ENCODE measurements at places on chromosomes 5 and 9. TPM values are rescaled to one million over a fixed set of nuclear protein-coding genes. Genes with fewer than 3 reads are reported as not detected.

FBLL1 gene
- 0.19 TPM for total RNA-seq

TYRP1 gene
- not detected for total RNA-seq

SLC6A19 gene
- not detected for total RNA-seq

GRCh38 chr5:77437194-77437593 is 54.9 kb downstream of the WDR41 start:
- peaks cover 22% of the 10 kb centered on the region for H3K36me3 ChIP-seq
- no peaks in the 10 kb centered on the region for H3K27me3 ChIP-seq
- H3K4me1 ChIP-seq: no peaks in the 10 kb centered on the region
- no peak for DNase-seq

DNA sequence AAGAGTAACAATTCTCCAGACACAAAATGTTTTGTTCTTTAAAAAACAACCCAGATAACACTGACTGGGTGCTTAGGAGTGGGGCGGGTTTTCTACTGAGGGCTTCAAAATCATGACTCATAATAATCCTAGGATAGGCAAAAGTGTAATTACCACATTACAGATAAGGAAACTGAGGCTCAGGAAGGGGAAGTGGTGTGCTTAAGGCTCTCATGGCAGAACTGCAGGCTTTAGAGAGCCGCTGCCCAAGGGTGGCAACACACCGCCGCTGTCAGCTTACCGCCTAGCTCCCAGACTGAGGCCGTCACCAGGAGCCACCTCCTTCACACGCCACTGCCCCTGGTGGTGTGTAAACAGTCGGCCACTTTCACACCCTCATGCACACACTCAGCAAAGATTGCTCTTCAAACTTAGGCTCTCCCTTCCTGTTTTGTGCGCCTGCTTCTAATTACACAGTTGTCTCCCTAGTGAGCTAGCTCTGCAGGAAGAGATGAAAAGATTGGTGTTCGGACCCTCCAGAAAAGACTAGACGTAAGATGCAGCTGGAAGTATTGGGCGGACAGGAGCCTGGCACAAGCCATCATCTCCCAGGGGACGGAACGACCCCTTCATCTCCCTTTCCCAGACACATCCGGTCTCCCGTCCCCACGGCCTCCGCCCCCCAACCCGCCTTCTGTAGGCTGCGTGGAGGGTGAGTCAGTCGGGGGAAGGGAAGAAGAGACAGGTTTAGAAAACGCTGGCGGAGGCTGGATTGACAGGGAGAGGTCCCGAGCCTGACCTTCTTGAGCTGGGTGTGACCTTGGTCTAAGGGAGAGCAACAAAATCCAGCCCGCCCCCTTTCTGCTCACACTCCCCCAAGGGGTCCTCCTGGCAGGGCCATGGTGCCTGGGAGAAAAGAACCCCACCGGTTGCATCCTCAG is 162.7 kb downstream of the SYK start:
- DNase-seq: no peak
- H3K27ac ChIP-seq: no peak overlapping the region
- H3K27me3 ChIP-seq: peaks cover 14% of the 10 kb centered on the region
- H3K4me3 ChIP-seq: no peak overlapping the region

- no peaks in the 10 kb centered on the region for H3K27me3 ChIP-seq
- H3K4me1 ChIP-seq: no peaks in the 10 kb centered on the region
- peak overlapping the region; percentile 58 for H3K27ac ChIP-seq
- H3K4me3 ChIP-seq: no peak overlapping the region
- no peak for DNase-seq
Observed at GRCh38 chr9:37769306-37769705, 15.6 kb downstream of the EXOSC3 start.

DNA sequence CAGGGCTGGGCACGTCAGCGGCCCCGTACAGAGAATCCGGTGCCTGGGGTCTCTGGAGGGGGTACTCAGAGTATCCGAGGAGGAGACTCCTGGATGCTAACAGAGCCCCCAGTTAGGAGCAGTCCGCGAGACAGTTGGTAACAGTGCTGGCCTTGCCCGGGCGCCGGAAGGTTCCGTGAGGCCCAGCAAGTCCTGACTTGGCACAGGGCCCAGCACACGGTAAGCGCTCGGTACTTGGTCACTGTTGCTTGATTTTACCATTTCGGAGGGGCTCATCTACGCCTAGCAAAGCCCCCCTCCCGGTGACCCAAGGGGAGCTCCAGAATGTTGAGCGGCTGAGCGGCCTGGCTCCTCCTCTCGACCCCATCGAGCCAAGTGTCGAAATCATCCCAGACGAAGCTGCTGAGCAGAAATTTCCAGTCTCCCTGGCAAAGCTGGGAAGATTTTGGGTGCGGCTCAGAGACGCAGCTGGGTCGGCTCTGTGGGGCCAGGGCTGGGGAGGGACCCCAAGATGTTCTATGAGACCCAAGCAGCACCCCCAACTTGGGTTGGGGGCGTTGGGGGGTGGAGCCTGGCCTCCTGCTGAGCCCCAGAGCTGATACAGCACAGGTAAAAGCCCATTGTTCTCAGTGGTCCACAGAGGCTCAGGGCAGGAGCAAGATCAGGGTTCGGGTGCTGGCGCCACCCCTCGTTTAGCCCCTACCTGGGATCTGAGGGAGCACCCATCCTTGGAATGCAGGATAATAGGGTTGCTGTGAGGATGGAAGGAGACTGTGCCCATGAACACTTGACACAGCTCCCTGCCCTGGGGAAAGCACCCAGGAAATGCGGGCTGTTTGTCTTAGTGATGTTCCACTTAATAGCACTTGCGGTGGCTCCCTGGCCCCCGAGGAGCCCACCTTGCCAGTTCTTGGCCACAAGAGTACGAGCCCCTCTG is 137.2 kb downstream of the C9orf50 start:
- H3K36me3 ChIP-seq: peaks cover 1% of the 10 kb centered on the region
- H3K4me1 ChIP-seq: peaks cover 39% of the 10 kb centered on the region
- H3K4me3 ChIP-seq: peak overlapping the region; percentile 71

GRCh38 chr9:106758911-106759310 is 104.1 kb upstream of the ZNF462 start:
- H3K27me3 ChIP-seq: no peaks in the 10 kb centered on the region
- H3K27ac ChIP-seq: no peak overlapping the region
- no peak overlapping the region for H3K4me3 ChIP-seq
- H3K36me3 ChIP-seq: no peaks in the 10 kb centered on the region
- DNase-seq: no peak

- no peak overlapping the region for H3K27ac ChIP-seq
- no peaks in the 10 kb centered on the region for H3K4me1 ChIP-seq
- peaks cover 20% of the 10 kb centered on the region for H3K27me3 ChIP-seq
- DNase-seq: no peak
- no peaks in the 10 kb centered on the region for H3K36me3 ChIP-seq
- H3K4me3 ChIP-seq: no peak overlapping the region
Observed at GRCh38 chr9:16825971-16826625, 44.4 kb downstream of the BNC2 start.

DNA sequence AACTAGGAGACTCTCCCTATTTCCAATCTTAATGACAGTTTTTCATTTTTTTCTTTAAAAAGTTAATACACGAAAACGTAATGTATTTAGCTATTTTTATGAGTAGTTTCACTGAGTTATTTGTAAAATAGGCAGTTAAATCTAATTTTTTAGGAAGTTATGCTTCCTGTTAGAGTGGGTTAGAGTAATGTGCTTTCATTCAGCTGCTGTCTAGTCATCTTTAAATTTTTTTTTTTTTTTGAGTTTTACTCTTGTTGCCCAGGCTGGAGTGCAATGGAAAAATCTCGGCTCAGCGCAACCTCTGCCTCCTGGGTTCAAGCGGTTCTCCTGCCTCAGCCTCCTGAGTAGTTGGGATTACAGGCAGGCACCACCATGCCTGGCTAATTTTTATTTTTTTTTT is 34.0 kb downstream of the CDC42SE2 start:
- no peak overlapping the region for H3K4me3 ChIP-seq
- DNase-seq: no peak
- peaks cover 71% of the 10 kb centered on the region for H3K4me1 ChIP-seq
- no peaks in the 10 kb centered on the region for H3K27me3 ChIP-seq
- peaks cover 73% of the 10 kb centered on the region for H3K36me3 ChIP-seq

- H3K4me1 ChIP-seq: no peaks in the 10 kb centered on the region
- H3K4me3 ChIP-seq: no peak overlapping the region
- no peak overlapping the region for H3K27ac ChIP-seq
- DNase-seq: no peak
- H3K36me3 ChIP-seq: no peaks in the 10 kb centered on the region
- H3K27me3 ChIP-seq: peaks cover 8% of the 10 kb centered on the region
Observed at GRCh38 chr5:128528637-128529255, 9.3 kb downstream of the FBN2 start.

GRCh38 chr9:16207161-16207560 is 654.3 kb downstream of the CCDC171 start:
- peak overlapping the region; percentile 65 for H3K27ac ChIP-seq
- H3K4me3 ChIP-seq: peak overlapping the region; percentile 58
- peaks cover 4% of the 10 kb centered on the region for H3K36me3 ChIP-seq
- peaks cover 3% of the 10 kb centered on the region for H3K27me3 ChIP-seq

All from activated naive CD8-positive, alpha-beta T cell treated with anti-CD3 and anti-CD28 coated beads for 36 hours (primary cell).